ENCODE measurements at places on chromosomes 2 and 18.
A peak's percentile ranks its signal among the peaks of the same experiment; 100 is the strongest.

DNA sequence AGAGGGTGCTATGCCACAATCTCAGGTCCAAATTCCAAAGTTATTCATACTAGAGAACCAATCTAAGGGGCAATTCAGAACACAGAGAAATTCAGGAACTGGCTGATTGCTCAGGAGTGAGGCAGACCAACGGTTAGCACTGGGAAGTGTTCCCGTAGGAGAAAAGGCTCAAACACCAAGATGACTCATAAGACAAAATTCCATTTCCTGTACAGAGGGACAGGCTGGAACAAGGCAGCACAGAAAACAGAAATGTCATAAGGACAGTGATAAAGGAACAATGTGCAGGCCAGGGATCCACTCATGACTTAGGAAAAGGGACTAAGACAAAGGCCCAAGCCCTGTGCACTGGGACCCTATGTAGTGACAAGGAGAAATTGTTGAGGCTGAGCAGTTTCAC lies 54.2 kb downstream of the PDE1A start:
- peak; percentile 63 for DNase-seq

- DNase-seq: peak; percentile 48
Observed at GRCh38 chr18:23105581-23106219, 29.6 kb upstream of the CABLES1 start.

- no peak for DNase-seq
Observed at GRCh38 chr2:119846021-119846420, 86.3 kb downstream of the PTPN4 start.

- DNase-seq: no peak
Observed at GRCh38 chr2:9998916-9999654, 44.3 kb upstream of the KLF11 start.

- DNase-seq: no peak
Observed at GRCh38 chr2:168439536-168439935, 16.5 kb upstream of the CERS6 start.

- no peak for DNase-seq
Observed at GRCh38 chr18:70620837-70621612, 332.2 kb downstream of the SOCS6 start.

DNA sequence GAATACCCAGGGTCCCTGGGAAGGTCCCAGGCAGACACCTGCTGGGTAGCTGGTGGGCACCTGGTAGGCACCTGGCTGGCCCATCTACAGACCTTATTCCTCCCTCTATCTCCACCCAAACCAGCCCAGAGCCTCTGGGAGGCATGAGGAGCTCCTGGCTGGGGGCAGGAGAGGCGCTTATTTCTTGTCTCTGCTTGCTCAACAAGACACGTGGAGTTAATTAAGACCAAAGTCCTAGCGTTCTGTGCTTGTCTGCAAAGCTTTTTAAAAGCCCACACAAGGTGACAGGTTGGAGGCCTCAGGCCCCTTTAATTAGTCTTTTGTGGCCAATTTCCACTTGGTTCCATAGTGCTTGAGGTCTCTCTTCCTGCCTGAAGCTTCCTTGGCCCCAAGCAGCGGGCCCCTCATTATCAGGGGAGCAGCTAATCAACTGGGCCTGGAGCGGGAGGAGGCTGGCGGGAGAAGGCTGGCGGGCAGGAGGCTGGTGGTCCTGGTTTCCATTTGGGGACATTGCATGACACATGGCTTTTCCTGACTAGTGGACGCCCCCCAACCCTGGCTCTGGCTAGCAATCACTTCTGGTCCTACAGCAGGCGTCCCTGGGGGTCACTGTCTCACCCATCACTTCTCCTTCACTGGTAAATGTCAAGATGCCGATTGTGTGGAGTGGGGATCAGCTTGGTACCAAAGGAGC lies 65.4 kb upstream of the HDAC4 start:
- DNase-seq: no peak
